KBM-7 (cell line): ENCODE measurements at places on chromosomes 5 and 9.
A peak's percentile ranks its signal among the peaks of the same experiment; 100 is the strongest.

GRCh38 chr5:67160985-67161384, 35.6 kb downstream of the CD180 start:
- no peak for DNase-seq

DNA sequence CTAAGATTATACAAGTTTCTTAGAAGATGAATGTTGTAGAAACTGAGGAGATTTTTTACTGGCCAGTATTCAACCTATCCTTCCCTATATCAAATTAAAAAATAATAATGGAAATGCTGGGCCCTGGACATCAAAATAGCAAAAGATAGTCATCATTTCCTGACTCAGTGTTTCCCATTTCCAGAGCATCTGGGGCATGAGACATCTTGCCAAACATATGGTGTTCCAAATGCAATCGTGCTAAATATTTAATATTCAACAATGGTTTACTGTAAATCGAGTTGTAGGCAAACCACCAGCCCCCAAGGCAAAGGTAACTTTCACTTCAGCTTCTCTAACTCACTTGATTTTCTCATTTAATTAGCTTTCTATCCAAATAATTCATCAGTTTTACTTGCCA, 152.9 kb downstream of the FRMD3 start:
- no peak for DNase-seq

- DNase-seq = peak; percentile 63
These were observed at the start of the genes SURF1 and SURF2 for GRCh38 chr9:133356391-133357091. TSS of gene SURF1 (minus strand) at chr9:133356487. CDS start at chr9:133356453, 34 bp downstream. TSS of gene SURF2 (plus strand) at chr9:133356550. CDS start at chr9:133356593, 43 bp downstream.

- no peak for DNase-seq
These were observed 140.8 kb upstream of the OTULINL start for GRCh38 chr5:14440582-14441431.

DNA sequence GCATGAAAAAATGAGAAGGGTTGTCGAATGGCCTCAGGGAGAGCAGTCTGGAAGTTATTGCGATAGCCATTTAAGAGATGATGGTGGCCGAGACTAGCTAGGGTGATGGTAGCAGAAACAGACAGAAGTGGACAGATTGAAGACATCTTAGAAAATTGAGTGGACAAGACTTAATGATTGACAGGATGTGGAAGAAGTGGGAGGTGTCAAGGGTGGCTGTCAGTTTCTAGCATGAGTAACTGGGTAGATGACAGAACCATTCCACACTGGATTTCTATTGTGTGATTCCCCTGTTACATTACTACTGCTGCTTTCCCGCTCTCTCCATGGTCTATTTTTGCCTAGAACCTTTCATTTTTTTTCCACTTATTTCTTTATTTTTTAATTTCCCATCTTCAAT, 12.6 kb downstream of the CHMP5 start:
- DNase-seq = no peak

DNA sequence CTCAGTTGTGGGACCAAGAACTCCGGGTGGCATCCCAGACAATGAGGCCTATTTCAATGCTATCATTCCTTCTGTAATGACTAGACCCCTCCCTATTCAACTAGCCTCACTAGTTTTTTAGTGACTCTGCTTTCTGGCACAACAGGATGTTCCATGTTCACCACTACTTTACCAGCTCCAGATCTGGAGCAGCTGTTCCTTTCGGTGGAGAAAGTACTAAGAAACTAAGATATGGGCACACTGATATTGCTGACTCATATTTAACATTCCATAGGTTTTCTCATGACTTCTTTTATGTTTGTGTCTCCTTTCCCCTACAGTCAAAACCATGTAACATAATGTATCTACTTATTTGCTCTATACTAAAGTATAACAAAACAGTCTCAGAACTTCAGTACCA, 24.1 kb downstream of the IL33 start:
- DNase-seq = no peak

DNA sequence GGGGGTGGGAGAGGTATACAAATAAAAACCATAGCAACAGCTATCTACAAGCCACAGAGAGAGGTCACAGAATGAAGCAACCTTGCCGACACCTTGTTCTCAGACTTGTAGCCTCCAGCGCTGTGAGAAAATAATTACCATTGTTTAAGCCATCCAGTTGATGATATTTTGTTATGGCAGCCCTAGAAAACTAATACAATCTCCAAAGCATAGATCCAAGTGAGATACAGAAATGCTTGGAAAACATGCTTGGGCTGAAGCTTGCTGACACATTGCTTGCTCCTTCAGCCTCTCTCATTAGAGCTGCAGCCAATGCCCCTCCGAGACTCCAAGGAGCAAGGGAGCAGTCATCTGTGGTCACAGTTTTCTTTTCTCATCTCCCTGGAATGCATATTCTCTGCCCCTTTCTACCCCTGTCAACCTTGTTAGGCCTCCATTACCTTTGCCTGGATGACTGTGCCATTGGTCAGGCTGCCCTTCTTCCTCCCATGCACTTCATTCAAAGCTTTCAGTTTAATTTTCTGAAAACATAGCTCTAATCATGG, 401.4 kb upstream of the KLF4 start:
- no peak for DNase-seq
